WERI-Rb-1 (cell line): ENCODE measurements at places on chromosomes 3 and 15.

DNA sequence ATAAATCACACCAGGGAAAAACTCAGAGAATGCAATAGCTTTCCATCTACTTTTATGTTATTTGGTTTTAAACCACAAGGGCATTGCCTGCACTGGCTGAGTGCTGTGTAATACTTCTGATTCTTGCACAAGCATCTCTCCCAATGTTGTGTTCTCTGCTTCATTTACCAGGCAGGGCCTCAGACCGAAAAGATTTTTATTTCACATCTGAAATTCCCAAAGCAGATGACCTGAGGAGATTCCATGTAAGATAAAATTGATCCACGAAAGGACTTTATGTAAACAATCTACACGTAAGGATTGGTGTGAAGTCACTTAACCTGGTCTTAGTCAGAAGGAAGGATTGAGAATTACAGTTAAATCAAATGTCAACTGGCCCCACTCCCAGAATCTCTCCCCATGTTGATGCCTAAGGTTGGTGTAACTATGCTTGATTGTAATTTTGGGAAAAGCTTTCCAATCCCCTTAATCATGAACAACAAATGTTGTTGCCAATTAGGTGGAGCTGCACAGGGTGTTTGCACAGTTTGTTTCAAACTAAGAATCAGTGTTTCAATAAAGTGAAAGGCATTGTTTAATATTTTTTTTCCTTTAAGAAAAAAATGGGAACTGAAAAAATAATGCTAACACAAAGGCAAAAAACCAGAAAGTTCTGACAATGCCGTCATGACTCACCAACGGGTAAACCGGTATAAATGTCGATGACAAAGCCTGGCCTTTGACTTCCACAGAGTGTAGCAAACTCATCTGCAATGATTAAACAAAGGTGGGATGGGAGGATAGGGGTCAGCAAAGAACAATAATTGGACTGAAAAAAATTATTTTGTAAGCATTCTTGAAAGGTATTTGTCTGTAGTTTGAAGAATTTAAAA is 128.6 kb downstream of the DUT start:
- DNase-seq, result no peak

GRCh38 chr15:71048913-71049675 is 66.2 kb upstream of the THSD4 start:
- no peak for DNase-seq

DNA sequence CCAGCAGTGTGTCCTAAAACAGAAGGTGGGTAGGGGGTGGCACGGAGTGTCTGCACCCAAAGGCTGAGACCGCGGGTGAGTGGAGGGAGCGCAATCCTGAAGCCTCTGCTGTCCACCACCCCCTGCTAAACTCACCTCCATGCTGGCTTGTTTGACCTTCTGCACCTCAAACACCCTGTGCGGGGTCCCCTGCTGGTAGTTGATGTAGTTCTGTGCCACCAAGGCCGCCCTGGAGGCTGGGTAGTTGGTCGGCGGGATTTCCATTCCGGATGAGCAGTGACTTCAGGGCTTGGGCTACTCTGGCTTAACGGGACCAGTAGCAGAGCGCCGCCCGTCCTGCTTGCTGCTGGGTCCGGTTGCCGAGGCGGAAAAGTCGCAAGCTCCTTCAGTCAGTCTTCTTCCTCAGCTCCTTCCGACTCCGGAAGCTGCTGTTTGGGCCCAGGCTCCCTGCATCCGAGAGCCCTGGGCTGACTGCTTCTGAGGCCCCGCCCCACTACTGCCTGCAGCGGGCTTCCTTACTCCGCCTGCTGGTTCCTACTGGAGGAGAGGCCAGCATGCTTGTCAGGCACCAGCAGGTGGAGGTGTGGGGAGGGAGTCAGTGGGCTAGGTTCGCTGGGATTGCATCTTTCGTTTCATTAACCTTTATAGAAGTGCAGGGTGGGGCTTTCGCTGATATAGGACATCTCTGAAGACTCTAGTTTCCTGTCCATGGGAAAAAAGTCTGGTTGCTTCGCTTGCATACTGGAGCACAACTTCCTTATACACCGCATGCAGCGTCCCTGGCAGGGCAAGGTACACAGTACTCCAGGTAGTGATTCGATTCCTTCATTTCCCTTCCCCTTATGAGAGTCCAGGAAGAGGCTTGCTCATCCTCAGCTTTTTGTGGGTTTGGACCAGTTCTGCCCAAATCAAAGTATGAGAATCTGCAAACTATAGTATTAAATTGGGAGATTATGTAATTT is at the start of gene LXN:
TSS of gene LXN (minus strand) at position 434 of the 962 bp plus-strand sequence. CDS start at position 264, 170 bp downstream.
- DNase-seq, result peak; percentile 75

- no peak for DNase-seq
These were observed 84.3 kb downstream of the KCNH8 start for GRCh38 chr3:19232566-19232965.

GRCh38 chr15:25508369-25509002 is 69.7 kb upstream of the UBE3A start:
- DNase-seq, result peak; percentile 25

DNA sequence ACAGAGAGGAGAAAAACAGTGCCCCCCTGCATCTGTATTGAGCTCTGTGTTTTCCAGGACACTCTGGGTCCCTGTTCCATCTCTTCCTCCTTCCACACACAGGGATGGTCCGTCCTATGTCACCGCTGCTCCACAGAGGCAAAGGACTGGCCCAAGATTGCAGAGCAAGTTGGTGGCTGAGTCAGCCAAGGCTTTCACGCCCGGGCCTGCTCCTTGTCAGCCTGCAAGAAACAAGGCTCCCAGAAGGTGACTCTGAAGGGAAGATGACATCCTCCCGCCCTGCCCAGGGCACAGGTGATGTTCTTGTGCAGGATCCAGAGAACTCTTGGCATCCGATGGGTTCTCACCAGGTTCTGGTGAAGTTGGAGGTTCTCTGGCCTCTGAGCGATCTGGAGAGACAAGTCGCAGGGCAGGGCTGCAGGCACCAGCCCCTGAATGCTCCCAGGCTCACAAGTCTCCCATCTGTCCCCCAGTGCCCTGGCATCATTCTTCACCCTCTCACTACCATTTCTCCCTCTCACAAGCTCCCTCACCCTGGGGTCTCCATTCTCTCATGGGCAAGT is 138.6 kb downstream of the MEGF11 start:
- DNase-seq, result no peak

- DNase-seq, result no peak
These were observed 15.3 kb upstream of the ROPN1 start for GRCh38 chr3:124007186-124007585.

- DNase-seq, result no peak
These were observed 1.0 kb upstream of the RBPMS2 start for GRCh38 chr15:64776402-64776786.

GRCh38 chr3:116188231-116188785 is 257.0 kb downstream of the LSAMP start:
- DNase-seq, result no peak
